Keratinocyte (primary cell): ENCODE measurements at places on chromosomes 2 and 18.

DNA sequence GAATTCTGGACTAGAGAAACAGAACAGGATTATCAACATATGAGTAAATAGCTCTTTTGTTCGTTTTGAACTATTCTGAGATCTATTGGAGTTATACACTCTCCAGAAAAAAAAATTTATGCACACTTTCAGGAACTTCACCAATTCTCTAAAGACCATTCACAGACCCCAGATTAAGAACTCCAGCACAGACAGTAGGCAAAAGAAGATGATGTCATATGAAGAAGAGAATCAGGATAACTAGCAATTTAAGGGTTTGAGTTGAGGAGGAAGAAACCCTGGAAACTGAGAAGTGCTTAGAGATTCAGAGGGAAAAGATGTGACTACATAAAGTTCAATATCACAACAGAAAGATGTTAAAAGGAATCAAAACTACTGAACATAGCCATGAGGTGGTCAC, 69.9 kb downstream of the SIGLEC15 start:
- no peak for DNase-seq

DNA sequence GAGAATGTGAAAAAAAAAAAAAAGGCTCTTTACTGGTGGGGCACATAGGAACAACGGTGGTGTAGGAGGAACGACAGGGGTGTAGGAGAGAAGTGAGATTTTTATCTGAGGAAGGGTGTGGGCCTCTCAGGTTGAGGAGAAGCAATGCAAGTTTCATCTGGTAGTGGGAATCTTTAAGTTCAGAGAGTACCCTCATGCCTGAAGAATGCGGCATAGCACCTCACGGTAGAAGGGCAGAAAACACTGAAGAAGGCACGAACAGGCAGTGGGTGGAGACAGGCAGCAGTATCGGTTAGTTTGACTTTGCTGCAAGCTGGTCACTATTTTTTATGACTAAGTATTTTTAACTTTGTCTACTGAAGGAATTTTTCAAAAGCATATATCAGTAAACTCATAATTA, 52.2 kb upstream of the TSPYL6 start:
- peak; percentile 11 for DNase-seq

- DNase-seq: no peak
Observed at GRCh38 chr2:43152186-43152585, 74.2 kb downstream of the ZFP36L2 start.

- no peak for DNase-seq
Observed at GRCh38 chr2:10407432-10407831, 40.7 kb downstream of the ODC1 start.

DNA sequence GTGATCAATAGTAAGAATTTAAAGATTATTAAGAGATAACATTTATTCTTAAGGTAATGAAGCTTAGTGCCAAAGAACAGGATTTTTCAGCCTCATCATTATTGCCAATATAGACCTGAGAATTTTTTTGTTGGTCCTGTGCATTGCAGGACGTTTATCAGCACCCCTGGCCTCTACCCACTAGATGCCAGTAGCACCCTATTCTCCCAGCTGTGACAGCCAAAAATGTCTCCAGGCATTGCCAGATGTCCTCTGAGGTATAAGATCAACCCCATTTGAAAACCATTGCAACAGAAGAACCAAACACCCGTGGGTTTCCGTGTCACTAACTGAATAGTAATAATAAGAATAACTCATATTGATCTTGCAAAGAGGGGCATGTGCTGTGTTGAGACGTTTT, 700.0 kb upstream of the SOX11 start:
- no peak for DNase-seq

DNA sequence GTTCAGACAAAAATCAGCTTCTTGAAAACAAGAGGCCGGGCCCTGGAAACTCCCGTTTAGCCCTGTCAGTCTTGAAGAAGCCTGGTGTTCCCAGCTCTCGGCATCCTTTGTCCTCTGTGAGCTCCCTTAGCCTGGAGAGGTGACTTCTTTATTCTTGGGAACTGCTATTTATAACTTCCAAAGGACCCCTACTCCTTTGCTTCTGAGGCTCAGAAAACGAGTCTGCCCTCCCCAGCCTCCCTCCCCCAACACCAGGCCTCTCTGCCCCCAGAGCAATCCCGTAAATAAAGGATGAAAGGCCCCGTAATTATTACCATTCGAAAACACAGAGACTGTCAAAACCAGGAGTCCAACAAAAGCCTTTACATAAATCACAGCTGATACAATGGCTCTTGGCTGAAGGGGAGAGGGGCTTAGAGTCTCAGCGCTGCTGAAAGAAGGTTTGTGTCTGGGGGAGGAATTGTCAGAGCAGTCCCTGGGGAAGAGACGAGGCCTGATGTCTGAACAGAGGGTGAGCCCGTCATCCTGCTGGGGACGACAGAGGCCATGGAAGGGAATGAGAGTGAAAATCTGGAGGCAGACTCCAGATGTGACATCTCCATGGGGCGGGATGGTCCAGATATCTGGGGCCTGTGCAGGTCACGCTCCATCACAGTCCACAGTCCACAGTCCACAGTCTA, 283.0 kb downstream of the MYCN start:
- DNase-seq: no peak

- DNase-seq: no peak
Observed at GRCh38 chr18:41538751-41539150, 416.3 kb upstream of the PIK3C3 start.

GRCh38 chr2:207136874-207137273, 28.9 kb downstream of the KLF7 start:
- no peak for DNase-seq

- no peak for DNase-seq
Observed at GRCh38 chr2:71742953-71743601, 289.7 kb downstream of the DYSF start.

- DNase-seq: no peak
Observed at GRCh38 chr2:43157506-43158246, 68.7 kb downstream of the ZFP36L2 start.

DNA sequence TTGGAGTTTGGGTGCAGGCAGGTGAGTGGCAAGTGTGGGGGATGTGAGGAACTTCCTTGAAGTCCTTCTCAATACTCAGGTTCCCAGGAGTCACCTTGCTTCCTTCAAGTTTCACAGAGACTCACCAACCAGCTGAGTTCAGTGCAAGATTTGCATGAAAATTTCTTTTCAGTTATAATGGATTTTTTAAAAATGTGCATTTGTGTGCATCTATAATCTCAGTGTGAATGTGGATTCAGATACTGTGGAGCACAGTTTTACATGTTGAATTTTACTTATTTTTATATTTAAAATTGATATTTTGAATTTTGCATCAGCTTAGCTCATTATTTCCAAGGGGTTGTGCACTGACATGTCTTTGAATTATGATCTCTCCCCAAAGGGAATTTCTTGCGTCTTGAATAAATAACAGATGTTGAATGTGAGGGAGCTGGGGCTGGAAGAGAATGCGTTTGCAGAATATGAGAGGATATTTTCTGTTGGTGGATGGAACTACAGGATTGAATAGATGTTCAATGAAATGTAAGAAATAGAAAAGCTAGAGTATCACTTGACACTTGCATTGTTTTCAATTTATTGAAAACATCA, 184.3 kb downstream of the RPRM start:
- no peak for DNase-seq

- no peak for DNase-seq
Observed at GRCh38 chr2:131801210-131801744, 273.6 kb downstream of the CCDC74A start.

GRCh38 chr2:98455494-98455976, 10.9 kb downstream of the INPP4A start:
- DNase-seq: no peak

DNA sequence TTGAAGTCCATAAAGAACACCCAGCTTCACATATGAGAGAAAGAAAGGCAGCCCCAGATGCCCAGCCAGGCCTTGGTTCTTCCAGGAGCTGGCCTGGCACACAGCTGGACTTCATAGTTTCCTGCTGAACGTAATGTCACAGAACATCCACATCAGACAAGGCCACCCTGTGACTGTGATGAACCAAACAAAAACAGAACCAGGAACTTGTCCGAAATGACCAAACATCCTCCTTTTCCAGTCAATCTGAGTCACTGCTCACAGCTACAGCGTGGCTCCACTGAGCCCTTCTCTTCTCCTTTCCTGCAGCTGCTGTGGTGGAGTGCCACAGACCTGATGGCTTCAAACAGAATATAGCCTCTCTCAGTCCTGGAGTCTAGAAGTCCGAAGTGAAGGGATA, 45.4 kb upstream of the PAPOLG start:
- no peak for DNase-seq

GRCh38 chr2:167134381-167135072, 246.2 kb downstream of the XIRP2 start:
- no peak for DNase-seq

GRCh38 chr2:155633060-155633839, 699.3 kb downstream of the NR4A2 start:
- no peak for DNase-seq

GRCh38 chr18:44748582-44748981, 67.9 kb downstream of the SETBP1 start:
- DNase-seq: no peak

- DNase-seq: no peak
Observed at GRCh38 chr2:142306131-142306530, 175.3 kb upstream of the LRP1B start.

DNA sequence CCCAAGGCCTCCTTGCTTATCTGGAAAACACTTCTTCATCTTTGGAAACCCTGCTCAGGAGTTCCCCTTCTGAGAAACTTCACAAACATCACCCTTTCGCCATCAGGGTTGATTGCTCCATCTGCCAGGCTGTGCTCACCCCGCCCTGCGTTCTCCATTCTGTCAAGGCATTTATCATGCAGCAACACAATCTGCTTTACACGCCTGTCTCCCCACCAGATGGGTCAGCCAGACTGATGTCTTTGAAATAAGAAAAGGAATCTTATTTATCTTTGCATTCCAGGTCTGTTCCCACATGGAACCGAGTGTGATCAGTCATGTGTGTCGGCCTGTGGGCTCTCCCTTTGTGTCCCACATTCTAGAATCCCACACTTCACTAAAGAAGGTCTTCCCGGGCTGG, 110.0 kb upstream of the ARL4C start:
- DNase-seq: no peak

DNA sequence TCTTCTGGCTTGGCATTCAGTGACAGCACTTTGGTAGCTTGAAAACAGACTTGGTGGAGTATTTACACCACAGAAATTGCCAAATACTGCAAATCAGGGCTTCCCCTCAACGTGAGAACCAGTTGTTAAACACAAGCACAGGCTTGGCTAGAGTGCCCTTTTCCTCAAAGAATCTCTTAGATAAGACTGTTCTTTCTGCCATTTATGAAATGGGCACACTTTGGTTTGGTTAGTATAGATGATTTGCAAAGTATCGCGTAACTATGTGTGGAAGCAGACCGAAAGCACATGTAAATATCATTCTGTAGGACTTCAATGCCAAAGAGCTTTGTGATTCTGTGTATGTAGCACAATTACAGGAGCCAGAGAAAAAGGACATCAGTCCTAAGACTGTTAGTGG, 308.2 kb downstream of the DCC start:
- no peak for DNase-seq

- DNase-seq: no peak
Observed at GRCh38 chr2:141820893-141821292, 309.9 kb downstream of the LRP1B start.

DNA sequence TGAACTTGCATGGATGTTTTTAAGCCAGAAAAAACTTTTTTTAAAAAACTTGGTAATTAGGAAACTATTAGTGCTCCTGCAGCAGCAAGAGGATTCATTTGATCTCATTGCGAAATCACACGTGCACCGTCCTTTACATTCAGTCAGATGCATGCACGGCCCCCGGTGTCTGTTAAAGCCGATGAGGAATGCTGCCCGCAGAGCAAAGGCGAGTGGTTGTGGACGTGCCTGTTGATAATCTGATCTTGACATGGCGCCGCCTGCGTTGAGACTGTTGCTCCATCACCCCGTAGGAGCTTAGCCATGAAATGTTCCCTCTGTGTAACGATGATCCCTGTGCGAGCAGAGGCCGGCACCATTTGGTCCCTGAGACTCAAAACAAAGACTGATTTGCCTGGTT, 300.0 kb downstream of the GBX2 start:
- no peak for DNase-seq

DNA sequence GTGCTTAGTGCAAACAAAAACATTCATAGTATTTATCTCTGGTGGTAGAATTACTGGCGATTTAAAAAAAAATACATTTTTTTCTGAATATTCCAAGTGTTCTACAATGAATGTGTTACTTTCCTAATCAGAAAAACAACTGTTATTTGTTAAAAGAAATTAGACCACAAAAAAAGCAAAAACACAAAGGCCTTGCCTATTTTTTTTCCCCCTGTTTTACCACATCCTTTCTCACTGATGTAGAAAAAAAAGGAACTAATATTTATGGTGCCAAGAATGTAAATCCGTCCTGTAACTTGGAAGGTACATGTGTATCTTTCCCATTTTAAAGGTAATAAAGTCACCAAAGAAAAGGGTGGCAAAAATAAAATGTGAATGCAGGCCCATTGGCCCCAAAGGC, 28.4 kb upstream of the MGAT4A start:
- no peak for DNase-seq

- no peak for DNase-seq
Observed at GRCh38 chr18:53426666-53427184, 797.7 kb downstream of the MBD2 start.

DNA sequence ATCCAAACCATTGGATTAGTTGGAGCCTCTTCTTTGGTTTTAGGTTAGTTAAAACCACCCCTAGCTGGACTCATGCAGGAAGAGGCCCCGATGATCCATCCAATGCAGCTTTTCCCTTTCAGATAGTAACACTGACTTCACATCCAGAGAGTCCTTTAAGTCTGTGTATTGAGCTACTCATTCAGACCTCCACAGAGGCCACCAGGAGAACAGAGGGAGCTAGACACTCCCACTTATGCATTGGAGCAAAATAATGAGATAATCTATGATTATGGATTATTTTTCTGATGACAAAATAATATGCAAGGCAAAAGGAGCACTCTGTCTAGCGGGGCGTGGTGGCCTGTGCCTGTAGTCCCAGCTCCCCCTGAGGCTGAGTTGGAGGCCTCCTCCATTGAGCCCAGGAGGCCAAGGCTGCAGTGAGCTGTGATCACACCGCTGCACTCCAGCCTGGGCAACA, 1.6 kb upstream of the ROCK2 start:
- DNase-seq: no peak

DNA sequence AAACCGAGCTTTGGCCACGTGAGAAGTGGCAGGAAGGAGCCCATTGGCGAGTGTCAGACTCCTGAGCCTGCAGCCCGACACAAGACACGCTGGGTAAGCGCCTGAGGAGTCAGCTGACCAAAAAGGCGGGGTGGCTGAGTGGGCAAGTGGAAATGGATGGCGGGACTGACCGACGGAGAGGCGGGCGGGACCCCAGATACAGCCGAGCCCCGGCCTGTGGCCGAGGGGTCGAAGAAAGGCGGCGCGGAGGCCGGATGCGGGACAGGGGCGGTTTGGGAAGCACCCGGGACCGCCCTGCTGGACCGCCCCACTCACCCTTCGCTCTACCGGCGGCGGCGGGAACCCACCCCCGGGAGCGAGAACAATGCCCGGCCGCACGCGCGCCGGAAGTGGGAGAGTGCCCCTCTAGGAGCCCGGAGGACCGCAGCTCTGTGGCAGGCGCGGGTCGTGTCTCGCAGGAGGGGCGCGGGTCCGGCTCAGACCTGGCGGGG, 22.8 kb downstream of the ZSCAN30 start:
- DNase-seq: no peak

GRCh38 chr2:15665067-15665942, 73.6 kb downstream of the DDX1 start:
- no peak for DNase-seq
